ENCODE measurements at places on chromosomes 6 and 20.

- DNase-seq = no peak
Observed at GRCh38 chr20:18316166-18316565, 27.8 kb downstream of the ZNF133 start.

DNA sequence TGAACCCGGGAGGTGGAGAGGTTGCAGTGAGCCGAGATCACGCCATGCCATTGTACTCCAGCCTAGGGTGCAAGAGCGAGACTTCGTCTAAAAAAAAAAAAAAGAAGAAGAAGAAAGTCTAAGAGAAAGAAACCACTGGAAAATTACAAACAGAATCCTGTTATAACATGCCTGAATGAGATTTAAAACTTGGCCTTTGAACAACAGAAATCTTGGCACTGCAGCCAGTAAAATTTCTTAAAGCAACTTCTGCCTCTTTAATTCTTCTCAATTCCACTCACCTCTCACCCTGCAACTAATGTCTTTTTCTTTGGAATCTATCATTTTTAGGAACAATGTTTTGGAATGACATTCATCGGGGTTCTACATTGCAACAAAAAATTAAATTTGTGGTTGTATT lies 26.3 kb downstream of the PM20D2 start:
- DNase-seq = no peak

DNA sequence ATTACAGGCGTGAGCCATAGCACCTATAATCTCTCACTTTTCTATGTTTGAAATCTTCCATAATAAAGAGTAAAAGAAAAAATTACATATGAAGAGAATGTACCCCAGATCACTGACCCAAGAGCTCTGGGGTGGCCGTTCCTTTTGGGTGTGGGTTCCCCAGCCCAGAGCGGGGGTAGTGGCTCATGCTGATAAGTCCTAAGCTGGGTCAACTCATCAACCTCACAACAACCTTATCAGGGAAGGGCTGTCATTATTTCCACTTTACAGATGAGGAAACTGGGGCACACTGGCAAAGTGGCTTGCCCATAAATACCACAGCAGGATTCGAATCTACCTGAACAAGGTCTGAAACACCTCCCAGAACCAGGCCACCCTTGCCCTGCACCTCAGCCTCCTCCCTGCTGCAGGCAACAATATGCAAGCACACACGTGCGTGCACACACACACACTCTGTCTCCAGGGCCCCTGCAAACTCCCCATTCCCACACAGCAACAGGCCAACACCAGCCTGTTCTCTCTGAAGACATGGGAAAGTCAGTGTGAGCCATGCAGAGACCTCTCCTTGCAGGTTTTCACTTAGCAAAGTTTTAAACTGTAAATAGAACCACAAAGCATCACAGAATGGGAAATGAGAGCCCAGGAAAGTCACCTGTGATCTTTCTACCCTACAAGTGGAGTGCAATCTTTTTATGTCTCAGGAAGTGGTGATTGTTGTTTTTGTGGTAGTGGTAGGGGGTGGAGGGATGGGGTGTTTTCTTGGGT lies 27.7 kb downstream of the BFSP1 start:
- no peak for DNase-seq

- no peak for DNase-seq
Observed at GRCh38 chr6:48809245-48809644, 653.8 kb downstream of the MMUT start.

DNA sequence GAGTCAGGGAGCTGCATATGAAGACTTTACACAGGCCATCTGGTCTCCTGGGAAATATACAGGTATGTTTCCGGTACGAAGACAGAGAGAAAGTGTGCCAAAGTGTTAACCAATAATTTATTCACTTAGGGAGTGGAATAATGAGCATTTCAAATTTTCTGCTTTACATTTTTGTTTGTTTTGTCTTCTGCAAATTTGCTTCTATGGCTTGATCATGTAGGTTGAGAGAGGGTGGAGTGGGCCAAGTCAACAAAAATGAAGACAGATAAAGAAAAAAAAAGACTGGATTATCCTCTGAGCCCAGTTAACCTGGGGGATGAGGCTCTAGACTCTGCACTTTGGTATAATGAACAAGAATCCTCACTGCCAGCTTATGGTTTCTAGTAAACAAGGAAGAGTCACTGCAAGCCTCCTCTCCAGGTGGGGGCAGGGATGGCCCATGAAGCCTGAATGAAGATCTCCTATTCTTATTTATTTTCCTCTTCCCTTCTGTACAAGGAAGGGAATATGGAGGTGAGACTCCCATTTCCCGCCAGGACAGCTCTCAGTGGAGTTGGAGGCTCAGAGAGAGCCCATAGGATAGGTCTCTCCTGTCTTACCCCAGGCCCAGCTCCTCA lies 37.7 kb downstream of the KCNK17 start:
- DNase-seq = no peak

DNA sequence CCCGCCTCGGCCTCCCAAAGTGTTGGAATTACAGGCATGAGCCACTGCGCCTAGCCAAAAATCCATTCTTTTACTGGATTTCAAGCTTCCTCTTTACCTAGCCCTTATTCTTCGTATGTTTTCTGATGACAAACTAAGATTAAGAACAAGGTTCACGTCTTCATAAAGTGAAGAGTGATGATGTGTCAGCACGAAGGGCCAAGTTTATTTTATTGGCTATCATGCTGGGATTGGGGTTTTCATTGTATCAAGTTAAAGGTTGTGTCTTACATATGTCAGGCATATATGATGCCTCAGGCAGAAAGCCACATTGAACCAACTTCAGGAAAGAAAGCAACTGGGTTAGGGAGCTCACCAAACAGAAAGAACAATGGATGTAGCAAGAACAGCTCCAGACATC lies 19.7 kb upstream of the SLC17A3 start:
- DNase-seq = no peak

DNA sequence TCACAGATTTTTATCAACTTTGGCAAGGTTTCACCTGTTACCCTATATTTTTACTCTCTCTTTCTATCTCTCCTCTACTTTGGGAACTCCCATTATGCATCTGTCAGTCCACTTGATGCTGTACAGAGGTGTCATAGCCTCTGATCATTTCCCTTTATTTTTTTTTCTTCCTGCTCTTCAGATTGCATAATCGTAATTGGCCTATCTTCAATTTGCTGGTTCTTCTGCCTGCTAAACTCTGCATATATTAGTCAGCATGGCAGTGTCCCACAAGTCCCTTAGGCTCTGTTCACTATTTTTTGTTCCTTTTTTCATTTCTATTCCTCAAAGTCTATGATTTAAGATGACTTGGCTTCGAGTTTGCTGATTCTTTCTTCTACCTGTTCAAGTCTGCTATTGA lies 44.7 kb upstream of the MICB start:
- DNase-seq = no peak

GRCh38 chr6:130849594-130849993 lies 22.4 kb downstream of the SMLR1 start:
- DNase-seq = no peak
